ENCODE measurements at places on chromosomes 16 and 17.

GRCh38 chr16:66521951-66522771 is 27.8 kb downstream of the TK2 start:
- peak; percentile 86 for DNase-seq

DNA sequence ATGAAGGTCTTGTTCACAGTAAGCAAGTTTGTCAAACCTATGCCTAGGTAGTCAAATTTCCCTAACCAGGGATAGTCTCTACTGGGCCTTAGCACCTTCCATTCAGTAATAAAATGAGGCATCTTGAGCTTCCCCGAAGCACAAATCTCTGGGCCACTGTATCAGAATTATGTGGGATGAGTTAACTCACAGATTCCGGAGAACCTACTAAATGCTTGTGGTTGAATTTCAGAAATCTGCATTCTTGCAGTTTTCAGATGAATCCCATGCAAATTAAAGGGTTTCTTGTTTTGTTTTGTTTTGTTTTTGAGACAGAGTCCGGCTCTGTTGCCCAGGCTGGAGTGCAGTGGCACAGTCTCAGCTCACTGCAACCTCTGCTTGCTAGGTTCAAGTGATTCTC is 478.8 kb upstream of the HSBP1 start:
- no peak for DNase-seq

DNA sequence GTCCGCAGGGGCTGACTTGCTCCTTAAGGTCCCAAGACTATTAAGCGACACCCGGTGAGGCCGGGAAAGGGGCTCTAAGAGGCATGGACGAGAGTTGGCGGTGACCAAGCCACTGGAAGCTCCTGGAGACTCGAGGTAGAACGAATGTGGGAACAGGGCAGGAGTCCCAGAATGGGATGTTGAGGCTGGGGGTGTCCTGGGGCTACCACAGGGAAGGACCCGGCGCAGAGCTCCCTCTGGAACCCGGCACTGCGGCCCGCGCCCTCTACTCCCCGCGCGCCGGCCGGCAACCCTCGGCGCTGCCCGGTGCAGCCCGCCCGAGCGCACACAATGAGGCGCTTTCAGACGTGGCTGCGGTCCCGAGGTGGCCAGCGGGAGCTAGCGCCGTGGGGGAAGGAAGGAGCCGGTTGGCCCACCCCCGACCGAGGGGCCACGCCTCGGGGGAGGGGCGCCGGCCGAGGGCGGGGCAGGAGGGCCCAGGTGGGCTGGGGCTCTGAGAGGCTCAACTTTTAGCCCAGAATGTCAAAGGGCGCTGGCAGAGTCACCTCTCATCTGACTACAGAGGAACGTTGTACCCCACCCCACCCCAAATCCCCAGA is at the start of gene CHST6:
Gene CHST6 (minus strand): TSS at position 366 of the 599 bp plus-strand sequence. CDS start 15,613 bp downstream, outside the sequence.
- peak; percentile 18 for DNase-seq

GRCh38 chr16:10153985-10154384 is 28.2 kb downstream of the GRIN2A start:
- DNase-seq: no peak

- no peak for DNase-seq
Observed at GRCh38 chr17:41199421-41200078, 9.9 kb downstream of the KRTAP9-1 start.

DNA sequence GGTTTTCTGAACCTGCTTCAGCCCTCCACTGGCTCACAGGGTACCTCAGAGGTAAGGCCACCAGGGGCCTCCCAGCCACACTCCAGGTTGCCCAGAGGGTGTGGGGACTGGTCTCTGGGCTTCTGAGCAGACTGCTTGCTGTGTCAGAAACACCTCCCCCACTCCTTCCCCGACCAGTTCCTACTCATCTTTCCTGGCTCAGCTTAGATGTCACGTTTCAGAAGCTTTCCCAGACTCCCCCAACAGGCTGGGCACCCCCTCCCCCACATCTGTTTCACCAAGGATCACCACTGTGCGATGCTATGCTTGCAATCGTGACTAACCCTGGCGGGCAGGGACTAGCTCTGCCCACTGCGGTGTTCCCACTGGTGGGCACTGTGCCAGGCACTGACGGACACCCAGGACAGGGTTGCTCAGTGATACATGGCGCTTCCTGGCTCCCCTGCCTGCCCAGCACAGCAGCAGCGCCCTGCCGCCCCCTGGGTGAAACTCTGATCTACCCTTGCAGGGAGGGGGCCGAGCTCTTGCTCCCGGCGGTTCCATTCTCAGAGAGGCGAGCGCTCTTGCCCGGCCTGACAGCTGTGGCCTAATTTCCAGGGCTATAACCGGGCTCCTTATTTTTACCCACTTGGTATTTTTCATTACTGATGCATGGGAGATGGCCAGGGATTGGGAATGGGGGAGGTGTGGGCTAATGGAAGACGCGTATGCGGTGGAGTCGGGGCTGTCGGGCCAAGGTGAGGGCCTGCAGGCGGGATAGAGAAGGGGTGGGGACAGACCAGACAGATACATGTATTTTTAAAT is 29.4 kb upstream of the MTSS2 start:
- no peak for DNase-seq
